Naive thymus-derived CD8-positive, alpha-beta T cell (primary cell): ENCODE measurements at places on chromosomes 7 and 10.

DNA sequence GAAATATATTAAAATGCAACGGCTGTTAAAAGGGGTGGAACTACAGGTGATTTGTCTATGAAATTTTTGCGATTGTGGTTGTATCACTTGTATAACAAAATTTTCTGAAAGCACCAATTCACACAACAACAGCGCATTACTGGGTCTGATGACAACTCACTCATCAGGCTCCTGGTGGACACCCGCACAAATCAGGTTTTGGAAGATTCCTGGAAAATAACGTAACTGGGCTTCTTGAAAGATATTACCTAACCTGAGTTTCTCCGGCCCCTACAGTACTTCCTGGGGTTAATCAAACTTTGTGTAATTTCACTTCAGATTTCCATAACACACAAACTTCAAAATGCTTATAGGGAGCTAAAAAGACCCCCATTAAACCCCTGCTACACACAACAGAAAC is 7.6 kb downstream of the SNX8 start:
- DNase-seq = no peak

DNA sequence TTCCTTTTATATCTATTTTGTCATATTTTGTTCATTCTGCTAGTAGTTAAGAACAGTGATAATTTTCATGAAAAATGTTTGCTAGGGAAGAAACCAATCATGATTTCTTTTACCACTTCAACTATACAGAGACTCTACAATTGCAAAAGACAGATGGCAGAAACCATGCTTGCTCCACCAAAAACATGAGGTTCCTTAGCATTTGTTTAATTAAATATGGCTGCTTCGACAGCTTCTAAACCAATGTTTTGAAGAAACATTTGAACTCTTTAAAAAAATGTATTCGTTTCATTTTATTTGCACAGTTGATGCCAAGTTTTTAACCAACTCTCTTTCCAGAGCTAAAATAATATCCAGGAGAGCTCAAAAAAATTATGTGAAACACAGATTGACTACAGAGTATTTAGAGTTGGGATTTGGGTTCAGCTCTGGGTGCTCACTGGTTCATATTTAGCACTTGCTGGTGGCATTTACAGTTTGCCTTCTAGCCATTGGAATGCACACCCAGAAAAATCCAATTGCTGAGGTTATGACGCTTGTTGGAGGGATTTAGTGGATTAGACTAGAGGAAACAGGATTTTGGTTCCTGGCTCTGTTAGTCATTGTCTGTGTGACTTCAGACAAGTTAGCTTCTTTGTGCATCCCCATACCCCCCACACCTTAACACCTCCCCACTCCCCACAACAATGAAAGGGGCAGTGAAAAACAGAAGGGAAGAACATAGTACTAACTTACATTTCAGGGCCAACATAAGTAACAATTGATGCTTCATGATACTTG is 35.8 kb upstream of the SDHAF3 start:
- DNase-seq = no peak

GRCh38 chr7:4882169-4883032 is 1.1 kb downstream of the RADIL start:
- DNase-seq = no peak

GRCh38 chr10:122143238-122143841 is 127.8 kb upstream of the BTBD16 start:
- no peak for DNase-seq

DNA sequence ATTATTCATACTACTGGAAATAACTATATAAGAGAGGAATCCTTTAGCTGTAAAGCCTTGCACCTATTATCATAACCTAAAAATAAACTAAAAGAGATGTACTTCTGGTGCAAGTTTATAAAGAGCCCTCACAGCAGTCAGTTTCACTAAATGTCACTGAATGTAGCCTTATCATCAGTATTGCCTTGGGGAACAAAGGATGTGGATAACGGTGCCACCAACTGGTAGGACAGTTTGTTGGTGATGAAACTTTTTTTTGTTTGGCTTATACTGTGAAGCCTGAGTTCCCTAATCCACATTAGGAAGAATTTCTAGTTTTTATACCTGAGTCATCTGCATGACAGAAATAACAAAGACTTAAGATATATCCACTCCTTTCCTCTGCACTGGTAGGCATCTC is 117.9 kb upstream of the COL1A2 start:
- DNase-seq = no peak

DNA sequence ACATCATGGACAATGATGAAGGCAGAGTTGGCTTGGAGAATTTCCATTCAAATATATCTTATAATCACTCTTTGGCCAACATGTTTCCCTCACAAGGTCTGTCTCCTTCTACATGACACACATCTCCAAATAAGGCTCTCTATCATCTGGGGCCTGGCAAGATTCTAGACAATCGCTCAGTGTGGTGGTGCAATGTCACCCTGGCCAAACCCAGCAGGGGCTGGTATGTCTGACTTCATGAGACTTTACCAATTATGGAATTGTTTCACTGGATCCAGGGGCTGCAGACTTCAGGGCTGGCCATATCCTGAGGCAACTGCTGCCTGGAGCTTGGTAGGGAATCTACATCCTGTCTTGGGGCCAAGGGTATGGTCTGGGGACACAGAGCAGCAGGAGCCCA is 319.0 kb downstream of the PLXNA4 start:
- no peak for DNase-seq

DNA sequence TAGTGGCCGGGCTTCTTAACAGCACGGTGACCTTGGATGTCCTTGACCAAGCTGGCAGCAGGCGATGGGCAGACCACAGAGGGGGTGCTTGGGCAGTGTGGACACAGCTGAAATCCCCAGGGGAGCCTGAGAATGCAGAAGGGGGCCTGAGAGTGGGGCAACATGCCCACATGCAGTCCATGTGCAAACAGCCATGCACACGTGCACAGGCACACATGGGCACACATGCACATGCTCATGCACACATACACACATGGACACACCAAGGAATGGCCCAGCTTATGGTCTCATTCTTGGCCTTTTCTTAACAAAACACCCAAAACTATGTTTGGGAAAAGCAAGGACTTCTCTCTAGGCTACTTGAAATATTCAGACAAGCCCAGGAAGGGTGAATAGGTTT is 483.9 kb upstream of the MKI67 start:
- DNase-seq = no peak

DNA sequence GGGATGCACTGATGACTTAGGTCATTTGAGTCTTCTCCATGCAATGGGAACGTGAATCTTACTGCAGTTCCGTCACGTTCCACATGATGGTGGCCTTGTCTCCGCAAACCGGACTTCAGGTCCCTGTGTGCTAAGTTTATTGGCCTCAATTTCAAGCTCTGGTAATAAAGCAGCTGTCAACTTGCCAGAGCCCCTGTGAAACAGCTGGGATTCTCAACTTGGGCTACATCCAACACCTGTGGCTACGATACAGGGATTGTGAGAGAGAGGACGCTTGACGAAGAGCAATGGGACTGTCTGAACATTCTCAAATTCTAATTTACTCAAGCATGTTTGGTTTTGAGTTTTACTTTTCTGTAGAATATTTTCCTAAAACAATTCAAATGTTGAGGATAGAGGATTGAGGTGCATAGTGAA is 174.2 kb downstream of the PTN start:
- no peak for DNase-seq

GRCh38 chr7:25520516-25520915 is 292.2 kb upstream of the NPVF start:
- DNase-seq = no peak

GRCh38 chr7:92778972-92779371 is 57.4 kb downstream of the CDK6 start:
- no peak for DNase-seq

- no peak for DNase-seq
These were observed 30.4 kb downstream of the MKRN1 start for GRCh38 chr7:140448781-140449480.

GRCh38 chr7:157046681-157047080 is 36.2 kb upstream of the MNX1 start:
- DNase-seq = no peak

DNA sequence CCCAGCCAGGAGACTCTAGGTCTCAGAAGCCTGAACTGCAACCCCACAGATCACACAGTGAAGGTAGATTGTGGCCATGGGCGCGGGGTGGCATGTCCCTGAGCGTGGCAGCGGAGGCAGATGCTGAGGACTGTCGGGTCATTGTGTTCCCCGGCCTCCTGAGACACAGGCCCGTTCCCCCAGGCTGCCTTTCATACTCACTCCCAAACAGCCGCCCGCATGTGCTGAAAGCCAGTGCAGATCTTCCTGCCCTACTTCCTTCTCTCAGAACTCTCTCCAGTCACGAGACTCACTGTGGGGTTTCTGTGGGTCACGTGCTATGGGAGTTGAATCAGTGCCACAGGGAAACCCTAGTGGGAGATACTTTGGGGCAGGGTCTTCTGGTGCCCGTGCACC is 48.0 kb downstream of the ZNF467 start:
- DNase-seq = no peak

DNA sequence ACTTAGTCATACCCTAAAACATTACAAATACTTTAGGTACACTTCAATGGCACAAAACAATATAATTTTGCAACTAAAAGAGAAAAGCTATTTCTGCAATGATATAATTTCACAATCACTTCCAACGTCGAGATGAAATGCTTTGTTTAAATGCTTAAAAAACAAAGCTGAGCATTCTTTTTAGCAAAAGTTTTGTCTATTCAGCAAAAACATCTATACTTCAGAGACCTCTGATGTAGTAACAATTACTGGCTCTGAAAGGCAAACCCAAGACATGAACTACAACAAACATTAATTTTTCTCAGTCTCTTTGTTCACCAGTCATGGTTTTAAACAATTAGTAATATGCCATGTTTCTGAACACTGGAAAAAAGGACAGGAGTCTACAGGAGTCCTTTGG is 16.4 kb downstream of the OAT start:
- no peak for DNase-seq

- DNase-seq = no peak
These were observed 22.4 kb upstream of the FOXK1 start for GRCh38 chr7:4659551-4660286.

DNA sequence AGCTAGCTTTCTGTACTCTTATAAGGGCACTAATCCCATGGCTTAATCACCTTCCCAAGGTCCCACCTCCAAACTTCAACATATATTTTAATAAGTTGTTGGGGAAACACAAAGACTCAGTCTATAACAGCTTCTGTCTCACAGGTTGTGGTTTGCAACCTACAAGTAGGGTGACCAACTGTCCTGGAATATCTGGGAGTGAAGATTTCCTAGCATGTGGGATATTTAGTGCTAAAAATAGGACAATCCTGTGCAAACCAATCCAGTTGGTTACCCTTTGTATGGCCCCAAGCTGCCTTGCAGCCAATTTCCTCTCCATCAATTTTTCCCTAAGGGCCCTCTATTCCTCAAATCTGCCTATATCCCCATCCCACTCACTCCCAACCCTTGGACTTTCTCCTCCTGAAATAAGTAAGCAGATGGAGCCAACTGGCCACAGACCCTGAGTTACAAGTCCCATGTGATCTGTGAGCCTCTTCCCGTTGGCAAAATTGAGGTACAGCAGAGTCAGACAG is 82.3 kb downstream of the FAM13C start:
- no peak for DNase-seq

GRCh38 chr7:153388611-153389010 is 629.1 kb downstream of the ACTR3B start:
- no peak for DNase-seq

DNA sequence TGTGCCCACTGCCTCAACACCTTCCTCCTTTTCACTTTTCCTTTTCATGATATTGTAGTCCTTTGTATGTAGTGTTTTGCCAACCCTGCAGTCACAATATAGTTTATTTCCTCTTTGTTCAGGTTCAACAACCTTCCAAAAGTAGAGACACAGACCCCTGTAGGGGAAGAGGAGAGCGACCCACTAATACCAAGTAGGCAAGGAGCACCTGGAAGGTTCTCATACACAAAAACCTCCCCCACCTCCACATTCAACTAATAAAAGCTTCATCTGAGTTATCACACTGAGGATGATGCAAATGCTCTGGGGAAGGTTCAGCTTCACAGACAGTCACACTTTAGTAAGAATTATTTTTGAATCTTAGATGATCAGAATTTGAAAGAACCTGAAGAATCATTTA is 41.6 kb downstream of the PIK3AP1 start:
- no peak for DNase-seq

DNA sequence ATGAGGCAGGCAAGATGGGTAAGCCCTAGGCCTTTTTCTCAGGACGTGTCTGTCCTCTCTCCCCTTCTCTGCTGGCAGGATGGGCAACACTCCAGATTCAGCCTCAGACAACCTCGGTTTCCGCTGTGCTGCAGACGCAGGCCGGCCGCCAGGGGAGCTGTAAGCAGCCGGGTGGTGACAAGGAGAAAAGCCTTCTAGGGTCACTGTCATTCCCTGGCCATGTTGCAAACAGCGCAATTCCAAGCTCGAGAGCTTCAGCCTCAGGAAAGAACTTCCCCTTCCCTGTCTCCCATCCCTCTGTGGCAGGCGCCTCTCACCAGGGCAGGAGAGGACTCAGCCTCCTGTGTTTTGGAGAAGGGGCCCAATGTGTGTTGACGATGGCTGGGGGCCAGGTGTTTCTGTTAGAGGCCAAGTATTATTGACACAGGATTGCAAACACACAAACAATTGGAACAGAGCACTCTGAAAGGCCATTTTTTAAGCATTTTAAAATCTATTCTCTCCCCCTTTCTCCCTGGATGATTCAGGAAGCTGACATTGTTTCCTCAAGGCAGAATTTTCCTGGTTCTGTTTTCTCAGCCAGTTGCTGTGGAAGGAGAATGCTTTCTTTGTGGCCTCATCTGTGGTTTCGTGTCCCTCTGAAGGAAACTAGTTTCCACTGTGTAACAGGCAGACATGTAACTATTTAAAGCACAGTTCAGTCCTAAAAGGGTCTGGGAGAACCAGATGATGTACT is 13.1 kb downstream of the PHKG1 start:
- DNase-seq = no peak

- DNase-seq = no peak
These were observed 86.5 kb downstream of the HERC4 start for GRCh38 chr10:67988606-67989005.

DNA sequence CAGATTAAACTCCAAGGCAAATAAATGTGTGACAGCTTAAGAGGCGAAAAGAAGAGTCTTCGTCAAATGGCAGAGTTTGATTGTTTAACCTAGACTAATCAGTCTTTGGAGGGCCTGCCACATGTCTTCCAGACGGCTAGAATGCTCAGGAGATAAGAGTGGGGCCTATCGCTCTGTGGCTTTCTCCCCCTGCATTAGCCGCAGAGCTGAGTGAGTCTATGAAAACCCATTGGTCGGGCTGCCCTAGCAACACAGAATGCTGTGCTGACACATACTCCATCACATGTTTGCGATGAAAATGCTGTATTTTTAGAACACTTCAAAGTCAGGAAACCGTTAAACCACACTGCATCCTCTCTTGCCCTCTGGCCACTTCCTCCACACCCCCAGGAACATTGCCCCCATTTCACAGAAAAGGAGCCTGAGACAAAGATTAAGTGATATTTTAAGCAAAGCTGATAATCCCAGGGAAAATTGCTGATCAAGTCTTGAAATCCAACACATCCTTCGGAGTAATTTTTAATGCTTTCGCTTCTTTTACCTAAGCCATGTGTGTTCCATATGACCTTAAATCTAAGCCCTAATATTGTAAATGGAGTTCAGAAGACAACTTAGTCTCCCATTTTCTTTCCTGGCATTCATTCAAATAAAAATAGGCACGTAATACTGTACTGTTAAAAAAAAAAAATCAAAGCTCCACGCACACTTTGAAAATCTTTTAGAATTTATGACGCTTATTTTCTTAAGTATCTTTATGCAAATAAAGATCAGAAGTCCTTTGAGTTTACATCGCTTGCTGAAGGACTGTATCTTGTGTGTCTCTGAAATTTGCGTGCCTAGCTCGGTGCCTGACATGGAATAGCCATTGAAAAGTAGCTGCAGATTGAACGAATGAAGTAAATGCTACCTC is 161.2 kb downstream of the CELF2 start:
- peak; percentile 89 for DNase-seq

- no peak for DNase-seq
These were observed 2.9 kb upstream of the GDI2 start for GRCh38 chr10:5816170-5816569.
